ENCODE measurements at places on chromosomes 11 and 22.

DNA sequence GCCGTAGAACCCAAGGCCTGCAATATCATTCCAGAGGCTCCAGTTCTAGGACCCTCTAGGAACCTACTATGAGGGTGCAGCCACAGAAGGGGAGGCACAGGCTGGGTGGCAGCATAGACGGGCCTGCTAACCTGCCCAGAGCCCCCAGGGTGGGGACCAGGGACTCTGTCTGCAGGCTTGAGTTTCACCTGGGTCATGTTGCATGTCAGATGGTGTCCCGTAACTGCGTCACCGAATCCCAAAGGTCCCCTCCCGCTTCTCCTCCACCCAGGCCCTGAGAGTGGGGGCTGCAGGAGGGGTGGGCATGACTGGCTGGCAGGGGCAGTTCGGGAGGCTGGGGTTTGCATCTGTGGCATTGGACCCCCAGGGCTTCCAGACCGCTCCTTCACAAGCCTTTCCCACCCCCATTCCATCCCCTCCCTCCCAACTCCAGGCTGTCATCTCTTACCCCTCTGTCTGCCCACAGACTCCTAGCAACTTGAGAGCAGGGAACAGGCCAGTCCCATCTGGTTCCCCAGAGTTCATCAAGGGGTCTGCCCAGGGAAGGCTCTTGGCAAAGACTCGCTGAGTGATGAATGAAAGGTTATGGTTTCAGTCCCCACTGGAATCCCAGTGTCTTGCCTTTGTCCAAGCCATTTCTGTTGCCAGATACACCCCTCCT lies 16.3 kb downstream of the MYO7A start:
- DNase-seq: no peak

- no peak for DNase-seq
Measured at GRCh38 chr11:118529584-118530175, 1.3 kb upstream of the TMEM25 start.

GRCh38 chr11:119975561-119976152 lies 162.3 kb downstream of the TRIM29 start:
- no peak for DNase-seq

- no peak for DNase-seq
Measured at GRCh38 chr11:104094576-104094975, 58.1 kb downstream of the DDI1 start.

DNA sequence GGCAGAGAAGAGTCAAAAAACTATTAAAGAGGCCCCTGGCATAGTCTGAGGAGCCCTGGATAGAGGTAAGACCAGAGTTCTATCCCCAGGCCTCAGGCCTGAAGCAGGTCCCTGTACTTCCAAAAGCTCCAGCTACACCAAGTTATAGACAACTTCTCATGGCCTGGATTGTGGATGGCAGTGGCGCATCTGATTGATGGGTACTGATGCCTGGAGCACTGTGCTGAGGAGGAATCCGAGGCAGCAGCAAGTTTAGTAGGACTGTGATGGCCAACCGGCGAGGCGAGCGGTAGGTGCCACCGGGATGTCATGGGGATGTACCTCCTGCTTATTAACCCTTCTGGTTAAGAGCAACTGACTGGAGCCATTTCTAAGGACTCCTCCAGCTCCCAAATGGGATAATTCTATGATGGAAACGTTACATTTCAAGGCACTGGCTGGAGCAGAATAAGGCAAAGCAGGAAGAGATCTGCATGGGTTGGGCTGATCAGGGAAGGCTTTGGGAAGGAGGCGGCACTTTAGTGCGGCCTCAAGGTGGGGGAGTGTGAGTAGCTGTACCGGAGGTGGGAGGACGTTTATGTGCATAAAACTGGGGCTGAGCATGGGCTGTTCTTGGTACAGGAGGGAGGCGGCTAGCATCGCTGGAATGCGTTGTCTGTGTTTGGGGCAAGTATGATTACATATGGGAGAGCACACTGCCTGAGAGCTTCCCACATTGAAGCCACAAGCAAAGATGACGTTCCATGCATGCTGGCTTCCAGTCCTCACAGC lies 24.2 kb upstream of the JAM3 start:
- DNase-seq: no peak

GRCh38 chr11:76234416-76235232 lies 28.3 kb upstream of the WNT11 start:
- no peak for DNase-seq

- peak; percentile 66 for DNase-seq
Measured at GRCh38 chr11:64743591-64744543, at the start of gene RASGRP2. RASGRP2 (minus strand) TSS chr11:64744142; CDS start chr11:64742866, 1,276 bp downstream.

DNA sequence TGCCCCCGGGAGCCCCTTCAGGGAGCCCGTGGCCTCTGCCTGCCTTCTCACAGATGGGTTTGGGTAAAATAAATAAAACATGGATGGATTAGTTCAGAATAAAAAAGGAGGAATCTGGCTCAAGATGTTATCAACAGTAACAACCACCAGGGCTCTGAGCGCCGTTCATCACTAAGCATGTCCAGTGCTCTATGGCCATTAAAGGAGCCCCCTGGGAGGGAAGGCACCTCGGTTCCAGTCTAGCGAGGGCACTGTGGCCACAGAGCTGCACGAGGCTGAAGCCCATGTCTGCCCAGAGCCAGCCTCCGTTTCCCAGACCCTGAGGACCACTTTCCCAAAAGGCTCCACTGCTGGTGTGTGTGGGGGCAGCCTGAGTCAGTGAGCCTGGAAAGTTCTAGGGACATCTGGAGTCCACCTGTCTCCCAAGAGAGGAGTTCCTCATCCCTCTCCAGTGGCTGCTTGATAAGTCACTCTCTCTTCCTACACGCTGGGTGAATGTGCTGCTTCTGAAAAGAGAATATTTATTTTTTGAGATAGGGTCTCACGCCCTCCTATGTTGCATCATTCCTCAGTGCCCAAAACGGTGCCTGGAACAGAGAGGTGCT lies 614.6 kb downstream of the TBC1D22A start:
- no peak for DNase-seq

GRCh38 chr11:125945011-125945796 lies 640 bp upstream of the VSIG10L2 start:
- no peak for DNase-seq

DNA sequence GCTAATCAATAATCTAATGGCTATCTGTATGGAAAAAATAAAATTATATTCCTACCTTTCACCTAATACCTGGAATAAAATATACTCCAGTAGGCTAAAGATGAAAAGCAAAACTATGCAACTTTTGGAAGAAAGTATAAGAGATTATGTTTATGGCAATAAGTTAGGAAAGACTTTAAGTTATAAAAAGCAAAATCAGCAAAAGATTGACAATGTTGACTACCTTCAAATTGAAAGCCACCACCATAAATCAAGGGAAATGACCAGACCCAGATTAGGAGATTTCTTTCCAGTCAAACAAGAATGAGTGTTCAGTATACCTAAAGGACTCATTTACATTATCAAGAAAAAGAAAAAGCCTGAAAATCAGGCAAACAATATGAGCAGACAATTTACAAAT lies 159.1 kb upstream of the ZBED5 start:
- no peak for DNase-seq

DNA sequence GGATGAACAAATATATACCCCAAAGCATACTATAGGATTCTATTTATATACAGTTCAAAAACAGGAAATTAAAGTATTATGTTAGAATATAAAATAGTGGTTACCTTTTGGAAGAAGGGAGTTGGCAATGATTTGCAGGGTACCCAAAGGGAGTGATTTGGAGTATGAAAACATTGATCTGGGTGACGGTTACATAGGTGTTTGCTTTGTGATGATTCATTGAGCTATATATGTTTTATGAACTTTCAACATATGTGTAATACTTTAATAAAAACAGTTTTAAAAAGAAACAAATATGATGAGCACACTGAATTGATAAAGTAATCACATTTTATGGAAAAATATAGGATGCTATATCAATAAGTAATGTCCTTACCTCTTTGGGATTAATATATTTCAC lies 36.0 kb downstream of the C11orf65 start:
- DNase-seq: no peak

- no peak for DNase-seq
Measured at GRCh38 chr11:74000307-74001133, 8.4 kb downstream of the UCP3 start.

DNA sequence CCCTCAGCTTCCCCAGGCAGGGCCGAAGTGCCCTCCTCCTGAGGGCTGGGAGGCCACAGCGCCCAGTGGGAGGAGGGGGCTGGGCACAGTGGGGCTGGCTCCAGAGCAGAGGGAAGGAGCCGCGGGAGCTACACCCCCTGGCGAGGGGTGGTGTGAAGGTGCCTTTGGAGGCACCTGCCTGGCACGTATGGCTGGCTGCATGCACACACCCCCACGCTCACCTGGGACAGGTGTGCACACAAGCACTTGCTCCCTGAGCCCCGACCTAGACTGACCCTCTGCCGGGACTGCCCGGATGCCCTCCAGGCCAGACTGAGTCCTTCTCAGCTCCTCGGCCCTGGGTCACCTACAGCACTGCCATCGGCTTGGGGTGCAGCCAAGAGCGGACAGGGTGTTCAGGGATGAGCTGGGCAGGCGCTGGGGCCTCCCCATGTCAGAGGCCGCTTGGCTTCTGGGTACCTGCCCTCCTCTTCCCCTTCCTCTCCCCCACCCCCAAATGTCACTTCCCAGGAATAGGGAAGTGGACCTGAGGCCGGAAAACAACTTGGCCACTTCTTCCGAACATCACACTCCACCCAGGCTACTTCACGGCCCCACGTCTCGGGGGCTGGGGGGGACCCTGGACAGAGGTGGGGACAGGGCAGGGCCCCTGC lies 7.4 kb upstream of the PIM3 start:
- no peak for DNase-seq

GRCh38 chr22:39151329-39151975 lies 1.0 kb downstream of the CBX7 start:
- no peak for DNase-seq

All from right kidney (tissue), 9 donors.